AG04450 (cell line): ENCODE measurements at places on chromosomes 2 and 18. TPM values are rescaled to one million over a fixed set of nuclear protein-coding genes. Genes with fewer than 3 reads are reported as not detected.
A peak's percentile ranks its signal among the peaks of the same experiment; 100 is the strongest.

- no peak for DNase-seq
Observed at GRCh38 chr2:63614983-63615945, 26.5 kb downstream of the MDH1 start.

DNA sequence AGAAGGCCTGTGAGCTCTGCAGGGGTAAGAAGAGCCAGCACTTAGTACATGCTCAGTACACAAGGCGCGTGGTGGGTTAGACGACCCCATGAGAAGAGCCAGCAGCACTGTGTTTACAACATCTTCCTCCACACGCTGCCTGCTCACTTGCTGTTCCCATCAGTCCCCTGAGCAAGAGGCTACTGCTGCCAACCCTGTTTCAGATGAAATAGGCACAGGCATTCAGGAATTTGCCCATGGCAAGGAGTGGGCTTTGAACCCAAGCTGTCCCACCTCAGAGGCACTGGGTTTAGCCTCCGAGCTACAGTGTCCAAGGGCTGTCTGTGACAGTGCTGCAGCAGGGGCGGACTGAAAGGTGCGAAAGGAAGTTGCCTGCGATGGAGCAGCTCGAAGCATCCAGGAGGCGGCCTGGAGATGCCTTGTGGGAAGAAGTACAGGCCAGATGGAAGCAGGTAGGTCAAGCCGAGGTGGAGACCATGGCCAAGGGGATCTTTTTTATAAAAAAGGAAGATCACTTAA is 121.5 kb upstream of the PXDN start:
- DNase-seq, result no peak

Gene DPP10
- not detected in 2 replicates for polyA plus RNA-seq

Gene ANKRD23
- 0.46 and 0.81 TPM in 2 replicates for polyA plus RNA-seq

Gene CDH7
- not detected in 2 replicates for polyA plus RNA-seq

GRCh38 chr2:99485824-99486223 is 4.0 kb downstream of the REV1 start:
- no peak for DNase-seq

DNA sequence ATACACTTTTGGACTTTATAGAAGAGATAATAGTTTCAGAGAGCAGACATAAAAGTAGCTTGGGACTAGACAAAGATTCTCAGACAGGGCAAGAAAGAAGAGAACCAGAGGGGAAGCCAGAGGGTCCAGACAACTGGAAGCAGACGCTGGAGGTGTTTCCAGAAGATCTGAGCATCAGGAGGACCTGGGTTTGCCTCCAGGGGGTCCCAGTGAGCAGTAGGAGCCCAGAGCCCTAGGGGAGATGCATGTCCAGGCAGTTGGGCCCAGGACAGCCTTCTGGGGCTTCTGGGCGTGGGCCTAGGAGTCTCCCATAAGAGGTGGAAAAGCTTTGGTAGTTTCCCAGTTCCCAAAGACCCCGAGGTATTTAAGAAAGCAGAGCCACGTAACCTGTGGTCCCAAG is 251.2 kb upstream of the ID2 start:
- no peak for DNase-seq

DNA sequence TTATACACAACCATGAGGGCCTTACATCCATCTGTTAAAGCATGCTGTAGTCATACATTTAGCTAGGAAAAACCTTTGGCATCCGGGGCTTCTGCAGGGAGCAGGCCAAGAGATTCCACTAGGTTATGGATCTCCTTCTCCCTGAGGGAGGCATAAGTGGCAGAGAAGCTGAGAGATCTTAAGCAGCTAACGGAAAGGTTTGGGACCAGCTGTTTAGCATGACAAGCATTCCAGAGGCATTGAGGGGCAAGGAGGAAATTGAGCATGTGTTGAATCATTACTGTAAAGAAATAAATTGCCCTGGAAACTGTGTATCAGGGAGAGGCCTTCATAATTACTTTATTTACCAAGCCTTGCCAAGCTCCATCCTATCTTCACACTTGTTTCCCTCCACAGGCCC is 643.1 kb downstream of the CNTNAP5 start:
- peak; percentile 29 for DNase-seq

GRCh38 chr2:42504364-42505230 is 10.8 kb upstream of the KCNG3 start:
- no peak for DNase-seq

DNA sequence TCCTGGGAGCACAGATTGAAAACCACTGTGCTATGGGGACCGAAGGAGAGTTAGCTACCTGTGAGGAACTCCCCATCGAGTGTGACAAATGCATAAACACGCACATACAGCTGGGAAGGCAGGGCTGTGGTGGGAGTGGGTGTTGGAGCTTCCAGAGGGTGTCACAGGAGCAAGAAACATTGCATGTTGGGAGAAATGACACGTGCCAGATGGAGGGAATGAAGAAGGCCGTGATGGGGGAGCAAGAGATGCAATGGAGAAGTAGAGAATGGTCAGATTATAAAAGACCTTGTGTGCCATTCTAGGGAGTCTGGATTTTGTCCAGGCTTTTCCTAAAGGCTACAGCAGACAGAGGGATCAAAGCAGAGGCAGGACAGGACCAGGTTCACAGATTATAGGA is 91.1 kb upstream of the NDUFV2 start:
- no peak for DNase-seq

DNA sequence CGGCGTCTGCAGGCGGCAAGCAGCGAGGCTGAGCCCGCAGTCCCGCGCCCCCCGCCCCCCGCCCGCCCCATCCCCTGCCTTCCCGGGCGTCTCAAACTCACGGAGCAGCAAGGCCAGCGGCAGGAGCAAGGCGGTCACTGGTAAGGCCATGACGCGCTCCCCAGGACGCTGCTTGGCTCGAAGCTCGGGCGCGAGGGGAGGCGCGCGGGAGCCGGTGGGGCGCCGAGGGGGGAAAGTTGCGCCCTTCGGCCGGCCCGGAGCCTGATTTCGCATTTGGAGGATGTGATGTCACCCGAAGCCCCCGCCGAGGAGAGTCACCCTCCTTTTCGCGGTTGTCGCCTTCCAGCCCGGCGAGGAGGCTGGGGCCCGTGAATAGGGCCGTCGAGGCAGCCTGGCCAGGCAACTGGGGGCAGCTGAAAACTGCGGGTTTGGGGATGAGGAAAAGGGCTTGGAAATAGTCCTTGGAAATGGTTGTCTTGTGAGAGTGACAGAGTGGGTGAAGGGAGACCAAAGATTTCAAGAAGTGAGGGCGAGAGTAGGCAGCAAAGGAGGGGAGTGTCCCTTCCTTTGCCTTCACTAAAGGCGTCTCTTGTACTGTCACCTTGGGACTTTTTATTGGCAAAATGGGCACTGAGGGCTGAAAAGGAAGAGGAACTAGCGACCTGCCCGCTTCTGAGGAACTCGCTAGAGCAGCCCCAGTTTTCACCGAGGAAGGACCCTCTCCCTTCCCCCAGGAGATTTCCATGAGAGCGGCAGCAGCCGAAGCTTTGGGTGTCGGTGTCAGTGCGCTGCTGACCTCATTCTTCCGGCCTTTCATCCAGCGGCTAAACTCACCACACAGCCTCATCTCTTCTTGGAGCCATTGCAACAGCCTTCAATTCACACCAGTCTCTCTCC is at the start of gene CD8A:
CD8A (minus strand) TSS at position 238 of the 897 bp plus-strand sequence; CDS start at position 150, 88 bp downstream.
- no peak for DNase-seq

Gene GKN1
- polyA plus RNA-seq, result not detected in 2 replicates

Gene CIB4
- polyA plus RNA-seq, result not detected in 2 replicates

GRCh38 chr18:36593641-36594040 is 235.2 kb downstream of the TPGS2 start:
- DNase-seq, result no peak

DNA sequence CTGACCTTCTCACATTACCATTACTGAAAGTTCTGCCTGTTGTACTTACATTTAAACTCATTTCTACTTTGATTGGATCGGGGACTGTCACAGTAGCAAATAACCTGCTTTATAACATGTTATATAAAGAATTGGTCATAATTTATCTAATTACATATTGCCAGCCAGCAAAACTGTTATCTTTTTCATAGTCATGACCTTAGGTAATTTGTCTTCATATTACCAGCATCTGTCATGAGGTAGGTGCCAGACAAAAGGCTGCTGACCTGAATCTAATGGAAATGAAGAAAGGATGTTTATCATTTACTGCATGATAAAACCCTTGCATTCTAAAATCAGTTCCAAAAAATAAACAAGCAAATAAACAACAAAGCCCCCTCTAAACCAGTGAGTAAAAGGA is 89.4 kb upstream of the LRP1B start:
- no peak for DNase-seq

- DNase-seq, result no peak
Observed at GRCh38 chr2:234847364-234847635, 104.5 kb upstream of the SH3BP4 start.

DNA sequence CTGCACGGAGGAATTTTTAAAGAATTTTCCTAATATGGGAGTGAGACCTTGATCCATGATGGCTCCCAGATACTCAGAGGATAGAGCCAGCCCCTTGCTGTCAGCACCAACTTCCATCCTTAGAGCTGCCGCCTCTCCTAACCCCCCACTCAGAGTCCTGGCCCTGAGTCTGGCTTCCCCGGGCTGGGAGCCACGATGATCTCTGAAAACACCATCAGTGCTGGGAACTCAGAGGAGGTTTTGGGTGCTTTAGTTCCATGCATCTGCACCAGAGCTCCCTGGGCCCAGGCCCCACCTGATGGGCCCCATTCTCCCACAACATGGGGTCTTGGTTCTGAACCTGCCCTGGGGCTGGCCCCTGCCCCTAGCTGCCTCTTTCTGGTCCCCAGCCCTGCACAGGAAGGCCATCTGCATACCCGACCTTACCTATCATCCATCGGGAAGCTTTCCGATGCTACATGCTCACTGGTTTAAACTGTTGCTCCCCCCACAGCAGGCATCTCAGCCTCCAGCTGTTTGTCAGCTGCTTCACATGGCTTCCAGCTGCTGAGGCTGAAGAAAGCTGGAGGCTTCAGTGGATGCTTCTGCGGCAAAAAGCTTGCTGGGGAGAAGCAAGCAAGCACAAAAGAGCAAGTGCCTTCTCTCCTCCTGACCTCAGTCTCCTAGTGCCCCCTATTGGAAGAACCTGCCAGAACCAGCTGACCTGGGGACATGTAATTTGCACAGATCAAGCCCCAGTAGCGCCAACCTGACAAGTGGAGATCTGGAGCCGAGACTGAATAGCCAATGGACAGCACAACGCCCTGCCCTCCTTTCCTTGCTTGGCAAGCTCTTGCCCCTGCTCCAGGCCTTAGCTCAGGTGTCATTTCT is 24.2 kb upstream of the RHOB start:
- no peak for DNase-seq

DNA sequence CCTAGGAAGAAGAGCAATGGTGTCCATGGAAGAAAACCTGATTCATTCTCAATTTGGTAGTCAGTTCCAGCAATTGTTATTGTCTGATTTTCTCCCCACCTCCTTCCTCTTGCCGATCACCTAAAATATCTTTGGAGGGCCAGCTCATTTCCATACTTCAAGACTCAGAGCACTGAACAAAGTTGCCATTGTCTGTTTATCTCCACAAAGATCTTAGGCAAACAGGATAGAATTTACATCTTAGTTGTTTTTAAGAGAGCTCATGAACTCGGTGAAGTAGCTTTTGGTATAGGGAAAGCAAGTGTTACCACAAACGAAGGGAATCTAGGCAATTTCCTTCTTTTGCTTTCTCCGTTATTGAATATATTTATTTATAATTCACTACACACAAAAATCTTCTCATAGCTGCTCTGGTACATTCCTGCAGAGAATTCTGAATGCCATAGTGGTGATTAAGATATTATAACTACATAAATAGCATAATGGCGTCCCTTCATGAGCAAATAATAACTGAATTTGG is 41.5 kb upstream of the CHST9 start:
- DNase-seq, result no peak

- DNase-seq, result no peak
Observed at GRCh38 chr2:238709325-238710025, 138.4 kb upstream of the TWIST2 start.

DNA sequence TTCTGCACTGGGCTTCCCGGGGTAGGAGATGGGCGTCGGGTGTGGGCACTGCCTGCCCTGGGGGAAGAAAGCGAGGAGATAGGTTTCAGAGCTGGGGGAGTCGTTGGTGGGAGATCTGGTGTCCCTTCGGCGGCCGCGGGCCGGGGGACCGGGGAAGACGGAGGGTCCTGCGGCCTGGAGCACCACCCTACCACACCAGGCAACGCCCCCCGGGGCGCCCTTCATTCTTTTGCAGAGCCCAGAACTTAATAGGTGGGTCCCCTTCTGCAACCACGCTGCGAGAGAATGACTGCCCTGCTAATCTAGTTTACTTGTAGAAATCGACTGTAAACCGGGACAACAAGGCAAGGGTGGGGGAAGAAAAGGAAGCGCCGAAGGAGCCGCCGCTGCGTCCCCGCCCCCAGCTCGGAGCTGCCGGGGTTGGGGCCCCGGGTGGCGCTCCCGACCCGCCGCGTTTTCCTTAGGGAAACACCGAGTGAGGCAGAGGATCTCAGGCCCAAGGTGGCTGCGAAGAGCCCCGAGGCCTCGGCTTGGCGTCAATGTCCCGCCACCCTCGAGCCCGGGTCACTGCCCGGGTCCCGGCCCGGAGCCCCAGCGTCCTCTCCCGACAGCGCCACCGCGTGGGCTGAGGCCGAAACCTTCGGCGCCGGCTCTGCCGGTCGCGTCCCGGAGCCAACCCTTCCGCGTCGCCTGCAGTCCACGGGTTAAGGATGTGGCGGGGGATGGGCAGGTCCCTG is 5.4 kb upstream of the SATB2 start:
- DNase-seq, result no peak

Gene SLC23A3
- polyA plus RNA-seq, result 0.26 and 0.53 TPM in 2 replicates

- no peak for DNase-seq
Observed at GRCh38 chr2:27042985-27043634, 8.4 kb upstream of the AGBL5 start.

GRCh38 chr2:170502361-170503130 is 212.6 kb upstream of the SP5 start:
- DNase-seq, result no peak

GRCh38 chr18:9846162-9846925 is 39.4 kb upstream of the TXNDC2 start:
- no peak for DNase-seq
